Activated T-cell treated with anti-CD3 and anti-CD28 coated beads for 4 hours (primary cell): ENCODE measurements at places on chromosomes 2 and 18.
A peak's percentile ranks its signal among the peaks of the same experiment; 100 is the strongest.

GRCh38 chr2:109736177-109736827, 57.8 kb upstream of the RGPD5 start:
- DNase-seq, result no peak

DNA sequence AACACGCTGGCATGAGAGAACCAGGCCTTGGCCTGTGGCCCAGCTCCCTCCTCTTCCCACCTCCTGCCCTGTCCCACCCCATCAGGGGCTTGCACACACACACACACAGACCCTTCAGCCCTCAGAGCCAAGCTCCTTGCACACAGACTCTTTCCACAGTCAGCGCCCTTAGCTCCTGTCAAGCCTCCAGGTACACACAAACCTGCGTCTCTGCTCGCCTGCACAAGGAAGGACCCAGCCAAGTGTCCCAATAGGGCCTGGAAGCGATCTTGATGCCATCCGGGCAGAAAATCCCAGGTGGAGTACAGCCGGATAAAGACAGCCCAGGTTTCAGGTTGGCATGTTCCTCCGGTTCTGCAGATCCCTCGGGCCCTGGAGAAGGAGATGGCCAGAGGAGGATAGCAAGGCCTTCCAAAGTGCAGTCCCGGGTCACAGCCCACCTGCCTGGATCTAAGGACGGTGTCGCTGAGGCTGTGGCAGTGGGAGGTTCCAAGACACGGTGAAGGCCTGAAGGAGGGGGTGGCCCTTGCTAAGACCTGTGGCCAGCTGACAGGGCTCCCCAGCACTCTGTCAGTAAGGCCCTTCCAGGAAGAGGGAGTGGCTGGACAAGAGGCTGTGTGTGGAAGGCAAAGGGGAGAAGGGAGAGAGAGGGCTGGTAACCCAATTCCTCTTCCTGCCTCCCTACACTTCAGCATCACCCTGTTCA, 18.5 kb upstream of the STEAP3 start:
- DNase-seq, result no peak

DNA sequence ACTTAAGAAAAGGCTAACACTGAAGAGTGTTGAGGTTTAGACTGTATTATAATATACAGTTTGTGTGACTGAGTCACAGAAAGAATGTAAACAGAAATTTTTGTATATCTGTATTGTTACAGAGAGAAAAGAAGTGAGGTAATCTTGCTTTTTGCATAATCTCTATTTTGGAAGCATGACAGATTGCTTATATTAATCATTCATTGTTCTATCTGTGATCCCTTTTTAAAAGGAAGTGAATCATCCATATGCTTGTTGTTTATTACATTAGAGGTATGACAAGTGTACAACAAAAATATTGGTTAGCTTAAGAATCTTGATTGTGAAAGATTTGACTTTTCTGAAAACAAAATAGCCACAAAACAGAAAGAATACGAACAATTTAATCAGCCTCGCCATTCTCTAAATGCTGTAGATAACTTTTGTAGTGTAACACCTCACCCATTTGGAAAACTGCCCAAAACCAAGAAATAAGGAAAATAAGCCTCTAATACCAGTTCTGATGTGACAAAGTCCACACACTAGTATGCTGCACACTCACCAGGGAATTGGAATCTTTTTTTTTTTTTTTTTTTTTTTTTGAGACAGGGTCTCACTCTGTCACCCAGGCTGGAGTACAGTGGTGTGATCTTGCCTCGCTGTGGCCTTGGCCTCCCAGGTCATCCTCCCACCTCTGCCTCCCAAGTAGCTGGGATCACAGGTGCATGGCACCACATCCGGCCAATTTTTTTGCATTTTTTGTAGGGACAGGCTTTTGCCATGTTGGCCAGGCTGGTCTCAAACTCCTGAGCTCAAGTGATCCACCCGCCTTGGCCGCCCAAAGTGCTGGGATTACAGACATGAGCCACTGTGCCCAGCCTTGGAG, 91.5 kb upstream of the LPIN2 start:
- no peak for DNase-seq

DNA sequence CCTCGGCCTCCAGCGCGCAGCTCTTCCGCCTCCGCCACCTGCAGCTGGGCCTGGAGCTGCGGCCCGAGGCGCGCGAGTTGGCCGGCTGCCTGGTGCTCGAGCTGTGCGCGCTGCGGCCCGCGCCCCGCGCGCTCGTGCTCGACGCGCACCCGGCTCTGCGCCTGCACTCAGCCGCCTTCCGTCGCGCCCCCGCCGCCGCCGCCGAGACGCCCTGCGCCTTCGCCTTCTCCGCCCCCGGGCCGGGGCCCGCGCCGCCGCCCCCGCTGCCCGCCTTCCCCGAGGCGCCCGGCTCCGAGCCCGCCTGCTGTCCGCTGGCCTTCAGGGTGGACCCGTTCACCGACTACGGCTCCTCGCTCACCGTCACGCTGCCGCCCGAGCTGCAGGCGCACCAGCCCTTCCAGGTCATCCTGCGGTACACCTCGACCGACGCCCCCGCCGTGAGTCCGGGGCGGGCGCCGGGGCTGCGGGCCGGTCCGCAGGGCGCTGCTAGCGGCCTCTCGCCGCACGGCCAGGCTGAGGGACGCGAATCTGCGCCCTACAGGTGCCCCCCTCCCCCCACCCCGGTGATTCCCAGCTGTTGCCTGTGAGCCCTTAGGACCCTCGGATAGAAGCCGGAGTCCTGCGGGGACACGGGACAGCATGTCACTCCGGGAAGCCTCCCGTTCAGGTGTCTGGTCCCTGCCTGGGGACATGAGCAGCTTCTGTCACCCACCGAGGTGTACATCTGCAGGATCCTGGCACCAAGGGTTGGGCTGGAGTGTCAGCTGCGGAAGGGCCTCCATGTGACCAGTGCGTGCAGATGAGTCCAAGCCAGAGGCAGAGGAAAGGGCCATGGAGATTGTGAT, 616 bp downstream of the RNPEPL1 start:
- peak; percentile 47 for DNase-seq

DNA sequence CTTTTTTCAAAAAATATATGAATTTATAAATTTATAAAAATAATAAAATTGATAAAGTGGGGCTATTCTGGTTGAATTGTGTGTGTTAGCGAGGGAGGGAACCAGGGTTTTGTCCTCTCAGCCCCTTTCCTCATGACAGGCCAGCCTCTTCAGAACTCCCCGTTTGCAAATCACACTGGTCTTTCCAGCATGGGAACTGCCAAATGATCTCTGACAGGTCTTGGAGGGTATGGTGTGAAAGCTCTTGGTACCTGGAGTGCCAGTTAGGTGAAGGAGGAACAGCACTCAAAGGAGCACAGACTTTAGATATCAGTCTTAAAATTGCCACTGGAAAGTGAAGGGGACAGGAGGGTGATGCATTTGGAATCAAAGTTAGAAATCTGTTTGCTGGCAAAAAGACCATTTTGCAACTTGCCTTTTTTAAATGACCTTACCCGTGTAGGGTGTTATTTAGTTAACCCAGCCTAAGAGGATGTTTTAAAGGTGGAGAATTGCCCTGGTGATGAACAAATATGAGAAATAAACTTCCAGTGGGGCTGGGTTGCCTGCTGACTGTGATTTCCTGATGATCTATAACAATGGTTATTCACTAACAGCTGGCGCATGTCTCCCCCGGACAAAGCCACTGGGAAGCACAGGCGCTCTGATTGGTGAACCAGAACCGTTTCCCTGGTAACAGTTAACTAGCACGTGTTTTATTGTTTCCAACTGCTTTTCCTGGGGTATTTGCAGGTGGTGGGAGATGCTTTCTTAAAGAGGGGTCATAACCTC, 85.3 kb upstream of the EFEMP1 start:
- no peak for DNase-seq

DNA sequence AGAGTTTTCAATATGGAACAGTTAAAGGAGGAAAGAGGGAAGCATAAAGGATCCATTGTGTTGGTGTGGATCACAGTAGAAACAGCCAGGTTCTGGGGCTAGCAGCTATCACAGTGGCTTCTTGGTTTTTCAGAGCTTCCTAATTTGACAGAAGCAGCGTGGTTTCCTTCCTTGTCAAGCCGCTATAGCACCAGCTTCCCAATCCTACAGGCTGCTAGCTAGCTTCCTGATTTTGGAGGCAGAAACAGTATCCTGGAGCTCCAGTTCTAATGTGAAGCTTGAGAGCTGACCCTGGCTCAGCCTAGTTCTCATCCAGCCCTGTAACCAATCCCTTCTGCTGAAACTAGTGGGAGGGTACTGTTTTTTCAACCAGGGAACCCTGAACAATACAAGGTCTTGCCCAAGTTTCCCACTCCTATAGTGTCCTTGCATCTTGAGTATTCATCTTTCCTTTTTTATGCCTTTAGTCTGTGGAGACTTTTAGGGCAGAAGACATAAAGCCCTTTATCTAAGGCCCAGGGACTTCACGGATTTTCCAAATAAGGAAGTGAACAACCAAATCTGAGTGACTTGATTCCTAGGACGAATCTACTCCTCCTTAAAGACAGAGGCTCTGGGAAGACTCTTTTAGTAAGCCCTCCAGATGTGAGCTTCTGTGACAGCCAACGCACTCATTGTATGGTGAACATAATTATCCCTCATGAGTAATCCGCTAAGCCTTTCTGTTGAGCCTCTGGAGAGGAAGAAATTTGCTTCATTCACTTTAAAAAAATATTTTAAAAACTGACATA, 33.8 kb downstream of the CCDC93 start:
- no peak for DNase-seq

DNA sequence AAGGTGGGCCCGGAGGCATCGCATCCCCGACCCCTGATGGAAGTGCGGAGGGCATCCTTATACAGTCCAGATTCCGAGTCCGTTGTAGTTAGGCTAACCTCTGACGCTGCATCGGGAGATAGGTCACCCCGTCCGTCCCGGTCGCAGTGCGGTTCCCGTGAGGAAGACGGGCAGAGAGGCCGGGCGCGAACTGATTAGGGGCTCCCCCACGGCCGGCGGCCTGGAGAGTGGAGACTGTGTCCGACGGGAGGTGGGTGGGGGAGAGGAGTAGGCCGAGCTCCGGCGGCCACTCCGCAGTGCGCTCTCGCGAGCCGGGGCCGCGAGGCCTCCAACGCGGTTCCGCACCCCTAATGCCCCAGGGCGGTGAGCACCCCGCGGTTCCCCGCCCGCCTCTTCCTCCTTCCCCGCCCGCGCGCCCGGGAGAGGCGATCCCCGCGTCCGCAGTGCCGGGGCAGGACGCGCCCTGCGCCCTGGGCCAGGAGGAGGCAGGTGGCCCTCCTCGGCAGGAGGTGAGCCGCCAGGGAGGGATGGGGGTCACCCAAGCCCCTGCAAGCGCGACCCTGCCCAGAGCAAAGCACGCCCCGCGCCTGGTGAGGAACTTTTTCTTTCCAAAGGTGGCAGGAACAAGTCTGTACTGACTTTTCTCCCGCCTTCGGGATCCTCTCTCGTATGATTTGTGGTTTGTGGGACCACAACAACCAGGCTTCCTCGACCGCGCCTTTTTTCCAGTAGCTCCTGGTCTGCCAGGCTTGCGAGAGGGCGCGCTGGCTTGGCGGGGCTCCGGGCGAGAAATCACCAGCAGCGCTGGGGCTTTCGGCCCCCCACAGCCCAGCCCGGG, 1.4 kb upstream of the SP5 start:
- DNase-seq, result no peak

DNA sequence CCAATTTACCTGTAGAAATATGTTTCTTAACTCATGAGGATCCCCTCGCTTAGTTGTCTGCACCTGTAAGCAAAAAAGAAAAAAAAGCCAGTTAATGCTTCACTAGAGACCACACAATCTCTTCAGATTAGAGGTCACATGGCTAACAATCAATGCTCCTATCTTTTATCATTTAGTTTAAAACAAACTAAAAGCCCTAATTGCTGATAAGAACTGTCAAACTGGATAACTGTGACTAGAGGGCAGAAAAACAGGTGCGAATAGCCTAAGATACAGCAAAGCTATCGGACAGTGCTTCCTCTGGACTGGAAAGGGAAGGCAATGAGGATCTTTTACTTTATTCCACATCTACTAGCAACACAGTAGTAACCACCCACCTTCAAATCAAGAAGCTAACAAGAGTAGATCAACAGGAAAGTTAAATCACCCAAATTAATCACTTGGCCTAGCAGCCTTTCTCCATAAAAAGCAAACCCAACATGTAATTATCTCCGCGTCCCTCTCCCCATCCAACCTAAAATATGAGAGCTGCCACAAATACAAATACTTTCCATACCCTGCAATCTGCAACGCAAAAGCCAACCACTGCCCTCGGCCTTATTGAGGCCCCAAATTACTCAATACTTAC, 734 bp downstream of the SLC25A12 start:
- DNase-seq, result no peak

DNA sequence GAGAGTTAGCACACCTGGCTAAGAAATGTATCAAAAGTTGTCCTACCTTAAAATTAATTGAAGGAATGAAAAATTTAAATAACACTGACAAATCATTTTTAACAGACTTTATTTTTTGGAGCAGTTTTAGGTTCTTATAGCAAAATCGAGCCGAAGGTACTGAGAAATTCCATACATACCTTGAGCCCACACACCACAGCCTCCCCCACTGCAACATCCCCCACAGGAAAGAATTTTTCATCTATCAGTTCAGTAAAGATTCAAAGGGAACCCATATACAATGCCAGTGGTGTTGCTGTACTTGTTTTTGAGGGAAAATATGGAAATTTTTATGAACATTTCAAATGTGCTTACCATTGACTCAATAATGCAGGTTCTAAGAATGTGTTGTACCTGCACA, 169.8 kb upstream of the HS6ST1 start:
- no peak for DNase-seq

GRCh38 chr2:236936446-236936940, 149.2 kb upstream of the COPS8 start:
- no peak for DNase-seq
